Upper lobe of right lung (tissue), 1 donor: ENCODE measurements at places on chromosomes 6 and 20. TPM values are rescaled to one million over a fixed set of nuclear protein-coding genes. Genes with fewer than 3 reads are reported as not detected.

LY6G6C gene
- total RNA-seq = not detected

ACSS1 gene
- 37.2 TPM for total RNA-seq

TMEM217 gene
- total RNA-seq = 1.8 TPM

RAD21L1 gene
- not detected for total RNA-seq

STAU1 gene
- 76.0 TPM for total RNA-seq

POU5F1 gene
- 2.8 TPM for total RNA-seq

CCN6 gene
- total RNA-seq = not detected

TGIF2 gene
- total RNA-seq = 16.8 TPM

CFB gene
- 74.9 TPM for total RNA-seq

SLC32A1 gene
- not detected for total RNA-seq

SERPINB6 gene
- 157 TPM for total RNA-seq

PPP1R3D gene
- 11.2 TPM for total RNA-seq

IRF4 gene
- total RNA-seq = 3.7 TPM

COL9A1 gene
- total RNA-seq = not detected
